Activated CD4-positive, alpha-beta T cell treated with anti-CD3 and anti-CD28 coated beads, Interleukin-2, amount 50 U/mL, for 1 hour (primary cell): ENCODE measurements at places on chromosomes 7 and 10.

DNA sequence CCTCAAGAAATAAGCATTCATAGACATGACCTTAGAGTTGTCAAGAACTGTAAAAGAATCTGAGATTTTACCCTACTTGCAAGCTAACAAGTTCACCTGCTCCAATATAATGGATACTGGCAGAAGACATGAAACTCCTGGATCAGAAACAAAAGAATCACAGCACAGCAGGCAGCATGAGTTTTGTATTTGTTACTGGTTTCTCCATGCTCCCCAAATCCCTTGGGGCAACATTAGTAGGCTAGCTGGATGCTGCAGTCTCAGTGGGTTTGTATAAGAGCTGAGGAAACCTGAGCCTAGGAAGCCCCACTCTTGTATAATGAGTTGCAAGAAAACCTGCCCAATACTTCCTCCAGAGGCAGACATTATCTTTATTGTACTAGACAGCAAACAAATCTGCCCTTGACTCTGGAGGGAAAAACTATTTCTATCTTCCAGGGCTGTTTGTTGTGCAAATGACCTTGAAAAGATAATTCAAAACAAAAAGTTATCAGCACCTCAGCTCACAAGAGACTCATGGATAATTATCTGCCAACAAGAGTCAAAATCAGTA lies 64.8 kb downstream of the ABLIM1 start:
- no peak for DNase-seq

GRCh38 chr10:93752761-93753160 lies 5.0 kb upstream of the LGI1 start:
- no peak for DNase-seq

- DNase-seq, result no peak
Measured at GRCh38 chr10:106557053-106557452, 607.5 kb downstream of the SORCS1 start.

- no peak for DNase-seq
Measured at GRCh38 chr7:84191842-84192241, 2.7 kb downstream of the SEMA3A start.

GRCh38 chr10:93219347-93219746 lies 145.7 kb downstream of the CYP26A1 start:
- no peak for DNase-seq

DNA sequence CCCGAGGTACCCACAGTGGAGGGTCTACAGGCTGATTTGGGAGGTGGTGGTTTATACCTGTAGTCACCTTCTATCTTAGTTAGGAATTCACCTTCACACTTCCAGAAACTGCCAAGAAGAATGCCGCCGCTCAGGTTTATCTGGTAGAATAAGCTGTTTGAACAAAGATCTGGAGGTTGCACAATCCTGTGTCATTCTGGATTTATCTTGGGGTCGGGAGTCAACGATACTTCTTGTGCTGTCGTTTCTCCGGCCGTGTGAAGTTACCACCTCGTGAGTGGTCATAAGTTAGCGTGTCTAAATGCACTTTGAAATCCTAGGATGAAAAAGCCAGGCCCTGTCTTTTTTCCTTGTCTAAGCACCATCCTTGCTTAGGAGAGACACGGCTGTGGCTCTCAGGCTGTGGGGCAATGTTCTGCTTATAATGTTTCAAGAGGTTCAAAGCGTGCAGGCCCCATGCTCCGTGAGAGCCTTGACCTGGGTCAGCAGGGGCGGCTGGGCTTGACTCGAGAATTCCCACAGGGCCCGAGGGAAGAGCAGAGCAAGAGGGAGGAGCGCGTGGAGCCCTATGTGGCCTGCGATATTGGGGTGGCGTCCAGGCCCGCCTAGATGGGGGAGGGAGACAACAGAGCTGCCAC lies 35.5 kb downstream of the GRIFIN start:
- DNase-seq, result no peak
